ENCODE measurements at places on chromosomes 7 and 10.

- no peak for DNase-seq
Observed at GRCh38 chr7:38477333-38477732, 153.8 kb downstream of the AMPH start.

DNA sequence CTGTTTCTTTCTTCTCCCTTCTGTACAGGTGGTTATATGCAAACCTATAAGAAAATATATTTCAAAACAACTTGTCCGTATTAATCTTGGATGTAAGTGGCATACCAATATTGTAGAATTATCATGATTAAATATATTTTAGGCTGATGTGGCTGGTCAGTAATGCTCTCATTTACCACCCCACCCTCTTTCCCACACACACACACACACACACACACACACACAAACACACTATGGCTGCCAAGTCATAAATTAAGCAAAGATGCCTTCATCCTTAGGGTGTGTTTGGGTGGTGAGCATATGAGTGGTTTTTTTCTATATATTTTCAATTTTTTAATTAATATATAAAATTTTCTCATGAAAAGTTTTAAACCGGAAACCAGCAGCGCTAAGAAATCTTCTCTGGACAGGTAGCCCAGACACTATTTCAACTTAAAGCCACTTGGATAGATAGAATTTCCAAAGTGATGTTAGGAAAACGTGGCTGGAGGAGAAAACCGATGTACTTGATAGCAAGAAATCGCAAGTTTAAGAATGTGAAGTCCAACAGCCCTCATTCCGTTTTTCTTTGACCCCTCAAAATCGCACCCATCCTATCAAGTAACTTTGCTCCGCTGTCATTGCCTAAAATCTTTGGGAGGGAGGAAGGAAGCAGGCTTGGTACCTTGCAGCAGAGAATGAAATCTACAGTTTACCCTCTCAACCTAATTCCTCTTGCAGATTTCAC lies 171.7 kb downstream of the FAM107B start:
- no peak for DNase-seq

- DNase-seq: no peak
Observed at GRCh38 chr7:37577412-37577811, 106.2 kb upstream of the GPR141 start.

DNA sequence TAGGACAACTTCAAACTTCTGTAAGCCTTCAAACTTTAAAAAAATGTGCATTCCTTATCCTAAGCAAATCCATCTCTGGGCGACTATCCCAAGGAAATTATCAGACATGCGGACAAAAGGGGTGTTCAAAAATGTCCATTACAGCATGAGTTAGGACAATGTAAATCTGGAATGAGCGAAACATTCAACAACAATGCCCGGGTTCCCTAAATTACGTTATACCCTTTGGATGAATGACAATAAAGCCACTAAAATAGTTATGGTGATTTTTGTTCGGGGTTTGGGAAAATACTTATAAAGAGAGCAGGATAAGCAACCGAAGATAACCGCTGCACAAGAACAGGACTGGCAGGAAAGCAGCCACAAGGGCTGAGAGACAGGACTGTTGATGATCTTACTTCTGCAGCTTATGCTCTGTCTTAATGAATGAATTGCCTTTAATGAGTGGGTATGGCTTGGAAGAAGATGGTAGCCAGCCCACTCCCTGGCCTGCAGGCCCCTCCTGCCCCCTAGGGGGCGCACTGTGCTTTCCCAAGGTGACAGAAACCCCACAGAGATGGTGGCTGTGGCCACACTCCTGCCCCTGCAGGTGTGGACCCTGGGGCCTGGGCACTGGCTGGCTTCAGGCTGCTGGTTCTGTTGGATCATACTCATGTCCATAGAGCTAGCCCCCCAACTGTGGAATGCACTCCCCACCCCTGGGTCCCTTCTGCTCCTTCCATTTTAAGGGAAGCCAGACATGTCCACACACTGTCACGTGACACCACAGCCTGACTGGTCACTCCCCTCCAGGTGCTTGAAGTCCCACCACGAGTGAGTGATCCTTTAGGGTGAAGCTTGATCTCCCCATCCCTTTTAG lies 45.0 kb downstream of the ZCCHC24 start:
- peak; percentile 27 for DNase-seq

DNA sequence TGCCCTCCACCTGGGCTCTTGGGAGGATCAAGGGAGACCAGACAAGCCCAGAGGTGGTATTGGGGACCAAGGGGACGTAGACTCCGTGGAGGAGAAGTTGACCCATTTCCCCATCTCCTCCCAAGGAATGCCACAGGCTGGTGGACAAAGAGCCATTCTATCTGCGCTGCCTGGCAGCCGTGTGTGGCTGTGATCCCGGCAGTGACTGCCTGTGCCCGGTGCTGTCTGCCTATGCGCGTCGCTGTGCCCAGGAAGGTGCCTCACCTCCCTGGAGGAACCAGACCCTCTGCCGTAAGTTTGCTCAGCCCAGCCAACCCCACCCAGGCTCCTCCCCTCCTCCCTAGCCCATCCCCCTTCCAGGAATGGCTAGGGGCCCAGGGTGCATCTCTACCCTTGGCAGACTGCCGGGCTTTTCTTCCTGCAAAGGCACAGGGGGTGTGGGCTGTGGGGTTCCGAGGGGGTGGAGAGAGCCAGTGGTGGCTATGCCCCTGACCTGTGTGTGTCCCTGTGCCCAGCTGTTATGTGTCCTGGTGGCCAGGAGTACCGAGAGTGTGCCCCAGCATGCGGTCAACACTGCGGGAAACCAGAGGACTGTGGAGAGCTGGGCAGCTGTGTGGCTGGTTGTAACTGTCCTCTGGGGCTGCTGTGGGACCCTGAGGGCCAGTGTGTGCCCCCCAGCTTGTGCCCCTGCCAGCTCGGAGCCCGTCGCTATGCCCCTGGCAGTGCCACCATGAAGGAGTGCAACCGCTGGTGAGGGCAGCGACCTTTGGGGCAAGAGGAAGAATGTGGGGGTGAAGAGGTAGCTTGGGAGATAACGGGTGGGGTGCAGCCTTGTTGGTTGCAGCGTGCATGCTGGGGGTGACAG lies 10.2 kb upstream of the ZNF467 start:
- no peak for DNase-seq

GRCh38 chr10:9868499-9868898 lies 1149.2 kb upstream of the CELF2 start:
- DNase-seq: no peak

GRCh38 chr7:50721661-50722259 lies 60.9 kb downstream of the GRB10 start:
- no peak for DNase-seq

- no peak for DNase-seq
Observed at GRCh38 chr10:63761243-63761642, 240.0 kb downstream of the REEP3 start.

- no peak for DNase-seq
Observed at GRCh38 chr7:19465861-19466260, 243.0 kb downstream of the POLR1F start.

- no peak for DNase-seq
Observed at GRCh38 chr10:29957907-29958331, 101.5 kb downstream of the JCAD start.

DNA sequence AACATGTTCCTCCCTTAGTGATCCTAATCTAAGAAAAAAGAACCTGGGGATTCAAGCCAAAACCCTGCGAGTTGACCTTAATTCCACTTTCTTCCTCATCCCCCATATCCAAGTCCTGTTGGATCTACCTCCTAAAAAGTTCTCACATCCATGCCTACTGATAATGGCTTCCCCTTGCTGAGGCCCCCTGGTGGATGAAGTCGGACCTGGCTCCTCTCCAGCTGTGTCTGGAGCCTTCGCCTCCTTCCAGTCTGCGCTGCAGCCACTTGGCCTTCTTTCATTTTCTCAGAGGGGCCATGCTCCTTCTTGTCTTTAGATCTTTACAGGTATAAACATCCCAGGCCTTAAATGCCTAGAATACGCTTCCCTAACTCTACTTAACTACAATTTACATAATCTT lies 8.1 kb downstream of the PDE1C start:
- no peak for DNase-seq

DNA sequence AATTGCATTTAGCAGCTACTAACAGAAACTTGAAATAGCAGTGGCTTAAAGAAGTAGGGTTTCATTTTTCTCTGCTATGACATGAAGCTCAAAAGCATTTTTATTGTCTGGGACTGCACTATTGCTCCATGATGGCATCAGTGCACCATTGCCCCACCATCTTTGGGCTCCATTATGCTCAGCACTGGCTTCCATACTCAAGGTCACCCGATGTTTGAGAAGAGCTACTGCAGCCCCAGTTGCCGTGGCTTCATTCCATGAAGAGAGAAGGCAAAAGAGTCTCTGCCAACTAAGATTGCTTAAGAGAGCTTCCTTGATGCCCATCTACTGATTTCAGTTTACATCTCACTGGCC lies 192.2 kb upstream of the LRGUK start:
- DNase-seq: no peak

DNA sequence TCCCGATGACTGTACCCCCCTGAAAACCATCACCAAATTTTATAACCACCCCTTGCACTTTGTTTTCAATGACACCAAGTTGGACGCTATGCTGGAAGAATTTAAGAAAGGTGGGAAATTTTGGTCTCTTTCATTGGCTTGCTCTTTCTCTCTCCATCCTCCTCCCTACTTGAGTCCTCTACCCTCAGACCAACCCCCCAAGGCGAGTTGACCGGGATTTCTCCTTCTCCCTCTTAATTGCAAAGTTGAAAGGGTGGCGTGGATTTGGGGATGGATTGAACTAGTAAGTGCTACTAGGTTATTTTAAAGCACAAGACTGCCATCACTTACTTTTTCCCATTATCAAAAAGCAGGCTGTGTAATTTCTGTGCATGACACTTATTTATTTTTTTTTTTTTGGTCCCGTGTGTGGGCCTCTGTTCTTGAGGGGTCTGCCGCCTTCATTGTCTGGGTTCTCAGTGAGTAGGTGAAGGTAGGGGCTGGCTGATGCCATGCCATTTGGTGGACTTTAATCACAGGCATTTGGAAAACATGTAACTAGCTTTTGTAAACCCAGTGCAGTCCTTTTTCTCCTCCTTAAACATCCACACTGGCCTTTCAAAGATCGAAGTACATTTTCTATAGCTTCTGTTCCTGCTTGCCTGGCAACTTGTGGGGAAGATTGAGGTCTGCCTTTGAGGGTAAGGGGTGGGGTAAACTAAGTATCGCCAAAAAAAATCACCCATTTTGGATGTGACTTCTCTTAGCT lies 2.1 kb downstream of the CNNM2 start:
- no peak for DNase-seq

DNA sequence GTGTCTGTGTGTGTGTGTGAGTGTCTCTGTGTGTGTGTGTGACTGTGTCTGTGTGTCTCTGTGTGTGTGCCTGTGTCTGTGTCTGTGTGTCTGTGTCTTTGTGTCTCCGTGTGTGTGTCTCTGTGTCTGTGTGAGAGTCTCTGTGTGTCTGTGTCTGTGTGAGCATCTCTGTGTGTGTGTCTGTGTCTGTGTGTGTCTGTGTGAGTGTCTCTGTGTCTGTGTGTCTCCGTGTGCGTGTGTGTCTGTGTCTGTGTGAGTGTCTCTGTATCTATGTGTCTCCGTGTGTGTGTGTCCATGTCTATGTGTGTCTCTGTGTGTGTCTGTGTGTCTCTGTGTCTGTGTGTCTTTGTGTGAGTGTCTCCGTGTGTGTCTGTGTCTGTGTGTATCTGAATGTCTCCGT lies 120.4 kb downstream of the SH2D4B start:
- DNase-seq: no peak

GRCh38 chr10:29345910-29346209 lies 57.0 kb downstream of the LYZL1 start:
- DNase-seq: no peak

DNA sequence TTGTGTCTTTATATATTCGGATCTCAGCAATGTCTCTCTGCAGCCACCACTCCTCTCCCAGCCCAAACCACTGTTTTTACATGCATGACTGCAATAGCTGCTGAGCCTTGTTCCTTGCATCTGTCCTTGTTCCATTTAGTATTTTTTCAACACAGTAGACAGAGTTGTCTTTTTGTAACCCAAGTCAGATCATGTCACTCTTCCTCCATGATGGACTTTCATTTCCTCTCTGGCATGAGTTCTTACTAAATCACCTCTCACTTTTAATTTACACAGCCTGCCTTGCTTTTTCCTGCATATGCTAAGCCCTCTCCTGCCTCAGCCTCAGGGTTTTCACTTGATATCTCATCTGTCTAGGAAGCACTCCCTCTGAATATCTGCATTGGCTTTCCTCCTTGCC lies 353.2 kb downstream of the HGF start:
- no peak for DNase-seq
